Endothelial cell (in vitro differentiated cells): ENCODE measurements at places on chromosomes 11 and 22.
A peak's percentile ranks its signal among the peaks of the same experiment; 100 is the strongest.

DNA sequence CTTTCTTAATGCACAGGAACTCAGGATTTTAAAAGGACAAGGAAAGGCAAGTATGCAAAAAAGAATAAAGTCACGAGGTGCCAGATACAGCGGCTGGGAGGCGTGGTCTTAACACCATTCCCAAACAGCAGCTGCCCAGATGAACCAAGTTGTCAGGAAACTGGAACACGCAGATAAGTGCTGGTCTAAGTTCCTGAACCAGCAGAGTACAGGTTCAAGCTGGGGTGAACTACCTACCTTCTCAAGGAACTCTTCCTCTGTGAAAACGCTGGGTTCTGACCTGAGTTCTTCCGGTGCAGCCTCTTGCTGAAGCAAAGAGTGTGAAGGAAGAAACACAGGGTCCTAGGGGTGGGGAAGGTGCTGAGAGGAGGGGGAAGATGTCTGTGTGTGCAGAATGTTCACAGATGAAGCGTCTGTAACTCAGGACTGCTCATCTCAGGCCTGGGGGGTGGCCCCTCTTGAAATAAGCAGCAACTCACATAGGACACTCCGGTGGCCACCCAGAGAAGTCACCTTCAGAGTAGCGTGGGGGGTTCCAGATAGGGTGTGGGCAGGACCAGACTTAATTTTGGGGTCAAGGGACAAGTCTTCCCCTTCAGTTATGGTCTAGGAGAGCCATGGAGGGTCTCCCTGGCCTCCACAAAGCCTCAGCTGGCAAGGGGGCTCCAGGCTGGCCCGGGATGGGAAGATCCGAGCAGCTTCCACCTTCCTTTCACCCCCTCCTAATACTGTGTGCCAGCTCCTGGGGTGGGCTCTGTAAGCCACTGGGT is 3.2 kb downstream of the TPST2 start:
- no peak for DNase-seq

- DNase-seq: no peak
Measured at GRCh38 chr11:4466871-4467442, 15.5 kb upstream of the OR52K1 start.

- DNase-seq: no peak
Measured at GRCh38 chr22:27637604-27638003, 164.0 kb downstream of the MN1 start.

- no peak for DNase-seq
Measured at GRCh38 chr11:72787216-72788104, 6.4 kb downstream of the STARD10 start.

DNA sequence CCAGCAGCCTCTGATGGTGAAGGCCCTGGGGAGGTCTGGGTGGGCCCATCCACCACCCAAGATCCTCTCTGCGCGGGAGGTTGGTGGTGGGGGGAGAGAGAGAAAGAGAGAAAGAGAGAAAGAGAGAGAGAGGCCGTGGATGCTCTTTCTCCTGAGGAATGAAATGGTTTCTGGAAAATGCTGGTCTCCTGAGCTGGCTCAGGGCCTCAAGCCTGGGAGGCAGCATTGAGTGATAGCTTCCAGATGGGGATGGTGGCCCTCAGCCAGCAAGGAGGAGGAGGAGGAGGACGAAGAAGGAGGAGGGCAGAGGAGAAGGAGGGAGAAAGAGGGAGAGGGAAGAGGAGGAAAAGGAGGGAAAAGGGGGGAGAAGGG is 4.6 kb downstream of the TSPAN32 start:
- DNase-seq: no peak

DNA sequence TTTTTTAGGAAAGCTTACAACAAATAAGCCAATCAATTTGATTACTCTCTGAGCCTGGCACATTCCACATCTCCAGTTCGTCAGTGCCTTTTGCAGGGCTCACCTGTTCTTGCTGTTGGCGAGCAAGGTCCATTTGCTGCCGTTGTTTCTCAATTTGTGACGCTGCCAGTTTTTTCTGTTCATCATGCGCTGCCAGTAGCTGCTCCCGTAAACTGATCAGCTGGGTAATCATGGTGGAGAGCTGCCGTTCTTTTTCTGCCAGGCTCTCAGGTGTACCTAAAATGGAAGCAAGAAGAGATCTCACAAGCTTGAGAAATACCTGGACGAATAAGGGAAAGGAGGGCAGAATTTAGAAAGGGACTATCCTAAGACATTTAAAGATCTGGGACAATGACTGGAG is 169.7 kb downstream of the SOX6 start:
- DNase-seq: no peak

GRCh38 chr11:95076416-95076815 is 9.7 kb downstream of the SRSF8 start:
- DNase-seq: no peak

GRCh38 chr11:100329352-100329751 is 357.7 kb upstream of the ARHGAP42 start:
- no peak for DNase-seq

DNA sequence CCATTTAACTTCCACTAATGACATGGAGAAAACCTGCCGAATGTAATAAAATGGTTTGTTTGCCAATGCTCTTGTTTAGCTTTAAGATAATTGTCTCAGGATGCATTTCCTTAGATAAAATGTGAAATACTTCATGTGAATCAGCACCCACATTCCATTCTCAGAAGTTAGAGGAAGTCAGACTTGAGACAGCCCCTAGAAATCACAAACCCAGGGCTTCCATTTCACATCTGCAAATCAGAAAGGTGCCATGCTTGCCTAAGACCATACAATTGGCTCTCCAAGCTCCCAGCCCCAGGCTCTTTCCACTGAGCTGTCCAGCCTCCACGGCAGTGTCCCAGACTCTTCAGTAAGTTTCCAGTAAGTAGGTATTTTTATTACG is 35.6 kb upstream of the ADORA2A start:
- DNase-seq: no peak

- no peak for DNase-seq
Measured at GRCh38 chr11:32311346-32312065, 123.8 kb downstream of the WT1 start.

DNA sequence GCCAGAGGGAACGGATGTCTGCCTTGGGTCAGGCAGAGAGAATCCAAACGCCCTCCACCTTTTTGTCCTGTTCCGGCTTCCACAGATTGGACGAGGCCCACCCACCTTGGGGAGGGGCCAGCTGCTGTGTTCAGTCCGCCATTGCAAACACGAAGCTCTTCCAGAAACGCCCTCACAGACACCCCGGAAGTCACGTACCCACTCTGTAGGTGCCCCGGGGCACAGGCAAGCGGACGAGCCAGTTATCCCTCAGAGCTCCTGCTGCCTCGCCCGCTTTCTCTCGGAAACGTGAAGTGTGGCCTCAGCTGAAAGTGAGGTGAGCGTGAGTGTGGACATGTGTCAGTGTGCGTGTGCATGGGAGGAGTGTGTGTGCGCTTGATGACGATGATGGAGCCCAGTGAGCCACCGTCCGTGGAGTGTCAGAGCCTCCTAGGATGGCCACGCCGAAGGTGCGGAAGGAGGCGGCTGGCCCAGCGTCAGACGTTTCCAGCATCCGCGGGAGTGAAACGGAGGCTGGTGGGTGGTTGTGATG is 869.2 kb downstream of the TBC1D22A start:
- no peak for DNase-seq

- DNase-seq: no peak
Measured at GRCh38 chr11:122592641-122593040, 62.9 kb upstream of the UBASH3B start.

DNA sequence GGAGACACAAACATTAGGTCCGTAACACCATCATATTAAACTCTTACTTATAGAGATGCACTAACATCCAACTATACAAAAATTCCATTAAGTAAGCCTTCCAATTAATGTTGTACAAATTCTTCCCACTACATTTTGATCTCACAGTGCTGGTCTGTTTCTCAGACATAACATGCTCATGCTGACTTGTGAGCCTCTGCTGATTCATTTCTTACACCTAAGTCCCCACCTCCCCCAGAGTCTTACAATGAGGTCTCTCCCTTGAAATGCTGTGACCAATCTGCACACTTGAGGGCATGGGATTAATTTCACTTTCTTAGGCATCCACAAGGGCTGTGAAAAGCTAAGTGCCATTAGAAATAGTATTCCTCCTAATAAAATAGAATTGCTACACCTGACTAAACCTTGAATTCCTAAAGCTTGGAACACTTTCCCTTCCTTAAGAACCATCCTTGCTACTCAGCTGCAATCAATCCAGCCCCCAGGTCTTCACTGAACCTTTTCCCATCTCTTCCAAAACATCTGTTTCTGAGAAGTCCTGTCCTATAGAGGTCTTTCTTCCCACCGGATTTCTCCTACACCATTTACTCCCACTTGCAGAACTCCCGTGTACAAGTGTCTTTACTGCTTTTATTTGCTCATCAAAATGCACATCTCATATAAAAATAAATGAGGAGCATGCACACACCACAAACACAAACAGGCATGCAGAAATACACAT is 2.0 kb downstream of the HBG1 start:
- DNase-seq: no peak

DNA sequence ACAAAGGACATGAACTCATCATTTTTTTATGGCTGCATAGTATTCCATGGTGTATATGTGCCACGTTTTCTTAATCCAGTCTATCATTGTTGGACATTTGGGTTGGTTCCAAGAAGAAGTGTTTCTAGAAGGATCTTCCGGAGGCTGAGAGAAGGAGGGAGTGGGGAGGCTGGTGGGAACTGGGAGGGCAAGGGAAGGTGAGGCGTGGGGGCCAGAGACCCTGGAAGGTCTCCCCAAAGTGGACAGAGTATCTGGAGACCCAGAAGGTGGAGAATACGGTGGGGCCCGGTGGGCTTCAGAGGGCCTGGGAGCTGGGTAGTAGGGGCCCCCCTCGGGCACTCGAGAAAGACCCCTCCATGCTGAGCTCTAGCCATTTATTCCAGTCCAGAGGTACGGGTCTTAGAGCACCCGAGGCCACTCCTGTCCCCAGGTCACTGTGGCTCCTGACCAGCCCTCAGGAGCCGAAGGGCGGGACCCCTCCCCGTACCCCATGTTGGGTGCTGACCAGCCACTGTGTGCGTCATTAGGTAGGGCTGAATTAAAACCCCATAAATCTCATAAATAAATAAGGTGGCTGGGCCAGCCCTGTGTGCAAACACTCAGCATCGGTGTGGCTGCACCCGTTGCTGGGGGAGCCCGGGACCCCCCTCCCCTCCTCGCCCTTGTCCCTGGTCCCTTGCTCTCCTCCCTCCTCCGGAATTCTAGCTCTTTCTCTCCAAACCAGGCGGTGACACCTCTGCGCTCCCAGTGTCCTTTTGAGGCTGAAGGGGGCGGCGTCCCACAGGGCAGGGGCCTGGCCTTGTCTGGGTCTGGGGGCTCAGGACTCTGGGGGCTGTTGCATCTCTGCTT is 38.8 kb upstream of the MUC5AC start:
- no peak for DNase-seq

DNA sequence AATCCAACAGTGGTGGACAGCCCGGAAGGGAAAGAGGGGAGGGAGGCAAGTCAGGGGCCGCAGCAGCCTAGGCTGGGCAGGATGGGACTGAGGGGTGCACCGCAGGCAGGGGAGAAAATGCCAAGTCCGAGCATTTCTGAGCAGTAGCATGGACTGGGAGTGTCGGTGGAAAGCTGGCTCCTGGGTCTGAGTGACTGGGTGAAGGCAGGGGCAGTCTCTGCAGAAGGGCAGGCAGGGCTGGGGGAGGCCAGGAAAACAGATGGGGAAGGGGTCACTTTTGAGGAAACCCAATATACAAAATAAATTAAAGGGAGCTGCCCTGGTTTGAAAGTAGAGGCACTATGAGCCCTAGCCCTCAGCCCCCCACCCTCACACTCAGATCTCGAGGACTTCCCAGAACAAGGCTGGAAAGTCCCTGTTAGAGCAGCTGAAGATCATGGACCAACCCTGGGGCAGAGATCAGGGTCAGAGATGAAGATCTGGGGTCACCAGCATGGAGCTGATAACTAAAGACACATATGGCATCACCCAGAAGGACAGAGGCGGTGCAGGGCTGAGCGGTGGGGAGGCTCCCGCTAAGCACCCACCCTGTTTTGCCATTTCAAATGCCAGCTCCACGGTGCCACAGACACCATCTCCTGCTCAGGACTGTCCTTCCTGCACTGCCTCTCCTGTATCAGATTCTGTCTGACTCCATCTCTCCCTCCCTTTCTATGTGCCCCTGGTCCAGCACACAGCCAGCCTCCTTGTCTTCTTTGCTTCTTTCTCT is 32.4 kb upstream of the ETS1 start:
- DNase-seq: no peak

GRCh38 chr22:27210111-27210730 is 552.8 kb downstream of the MIAT start:
- DNase-seq: no peak

- DNase-seq: no peak
Measured at GRCh38 chr11:62025487-62026105, 58.2 kb upstream of the FTH1 start.

GRCh38 chr11:20729597-20730105 is 60.3 kb downstream of the NELL1 start:
- DNase-seq: no peak

DNA sequence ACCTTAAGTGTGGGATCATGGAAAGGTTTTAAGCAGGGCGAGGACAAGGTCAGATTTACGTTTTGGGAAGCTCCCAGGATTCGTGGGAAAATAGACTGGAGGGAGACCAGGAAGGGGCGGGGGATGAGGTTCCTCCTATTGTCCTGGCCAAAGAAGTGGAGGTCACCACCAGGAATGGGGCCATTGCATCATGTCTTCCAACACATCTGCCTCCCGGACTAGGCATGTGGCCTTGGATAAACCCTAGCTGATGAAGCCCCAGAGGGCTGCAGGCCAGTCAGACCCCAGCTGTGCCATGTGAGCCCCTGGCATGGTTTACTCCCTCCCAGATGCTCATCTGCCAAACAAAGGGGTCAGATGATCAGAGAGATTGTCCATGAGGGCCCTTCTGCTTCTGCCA is 11.5 kb upstream of the YWHAH start:
- DNase-seq: no peak

- no peak for DNase-seq
Measured at GRCh38 chr11:35066783-35067423, 72.1 kb upstream of the CD44 start.

GRCh38 chr22:36010090-36010489 is 18.5 kb downstream of the RBFOX2 start:
- DNase-seq: peak; percentile 19

GRCh38 chr11:12798609-12799011 is 124.4 kb downstream of the TEAD1 start:
- DNase-seq: no peak

GRCh38 chr11:121630041-121630440 is 177.3 kb upstream of the SORL1-AS1 start:
- DNase-seq: no peak

DNA sequence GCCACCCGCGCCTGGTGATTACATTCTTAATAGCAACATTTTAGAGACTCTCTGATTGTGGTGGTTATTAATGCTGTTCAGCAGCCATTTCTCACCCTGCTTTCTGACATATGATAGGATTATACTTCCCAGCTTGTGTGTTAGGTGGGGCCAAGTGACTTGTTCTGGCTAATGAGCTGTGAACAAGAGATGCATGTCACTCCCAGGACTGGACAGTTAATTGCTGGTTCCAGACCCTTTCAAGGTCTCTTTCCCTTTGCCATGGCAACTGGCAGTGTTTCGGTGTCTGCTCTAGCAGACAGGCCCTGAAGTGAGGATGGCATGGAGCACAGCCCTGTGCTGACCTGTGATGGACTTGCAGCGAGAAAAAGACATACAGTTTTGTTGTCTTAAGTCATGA is 8.9 kb upstream of the PTPRJ start:
- DNase-seq: no peak

GRCh38 chr22:31532060-31532459 is 35.7 kb downstream of the SFI1 start:
- DNase-seq: no peak
